PC-3 (cell line): ENCODE measurements at places on chromosomes 6 and 20. TPM values are rescaled to one million over a fixed set of nuclear protein-coding genes. Genes with fewer than 3 reads are reported as not detected.

DNA sequence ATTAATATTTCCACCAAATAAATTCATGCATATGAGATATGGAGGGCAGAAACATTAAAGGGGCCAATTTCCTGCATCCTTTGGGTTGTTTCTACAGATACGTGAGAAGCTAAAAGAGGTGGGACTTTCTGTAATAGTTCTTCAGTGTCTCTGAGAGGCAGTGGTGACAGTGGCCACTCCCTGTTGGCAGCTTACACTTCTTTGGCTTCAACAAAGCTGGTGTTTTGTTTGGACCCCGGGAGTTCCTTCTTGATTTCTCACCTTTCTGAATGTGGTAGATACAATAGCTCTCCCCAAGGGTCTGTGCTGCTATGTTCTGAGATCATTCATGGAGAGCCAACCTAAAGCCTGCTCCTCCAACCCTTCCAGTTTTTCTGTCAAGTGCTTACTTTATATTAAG lies 7.8 kb downstream of the PLCB1 start:
- DNase-seq: no peak

DNA sequence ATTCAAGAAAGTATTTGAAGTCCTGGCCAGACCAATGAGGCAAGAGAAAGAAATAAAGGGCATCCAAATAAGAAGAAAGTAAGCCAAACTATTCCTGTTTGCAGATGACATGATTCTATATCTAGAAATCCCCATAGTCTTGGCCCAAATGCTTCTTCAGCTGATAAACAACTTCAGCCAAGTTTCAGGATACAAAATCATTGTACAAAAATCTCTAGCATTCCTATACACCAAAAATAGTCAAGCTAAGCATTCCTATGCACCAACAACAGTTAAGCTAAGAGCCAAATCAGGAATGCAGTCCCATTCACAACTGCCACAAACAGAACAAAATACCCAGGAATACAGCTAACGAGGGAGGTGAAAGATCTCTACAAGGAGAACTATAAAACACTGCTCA lies 60.1 kb upstream of the PHIP start:
- DNase-seq: no peak

GRCh38 chr6:16559071-16559470 lies 202.2 kb downstream of the ATXN1 start:
- no peak for DNase-seq

The CD83 gene
- total RNA-seq: 13.0 and 15.2 TPM in 2 replicates

GRCh38 chr20:62629864-62630470 lies 12.3 kb upstream of the SLCO4A1 start:
- no peak for DNase-seq

The GGTLC1 gene
- not detected in 2 replicates for total RNA-seq

GRCh38 chr6:17297271-17298080 lies 16.3 kb downstream of the RBM24 start:
- DNase-seq: no peak

GRCh38 chr20:4036351-4036750 lies 21.0 kb upstream of the RNF24 start:
- no peak for DNase-seq

DNA sequence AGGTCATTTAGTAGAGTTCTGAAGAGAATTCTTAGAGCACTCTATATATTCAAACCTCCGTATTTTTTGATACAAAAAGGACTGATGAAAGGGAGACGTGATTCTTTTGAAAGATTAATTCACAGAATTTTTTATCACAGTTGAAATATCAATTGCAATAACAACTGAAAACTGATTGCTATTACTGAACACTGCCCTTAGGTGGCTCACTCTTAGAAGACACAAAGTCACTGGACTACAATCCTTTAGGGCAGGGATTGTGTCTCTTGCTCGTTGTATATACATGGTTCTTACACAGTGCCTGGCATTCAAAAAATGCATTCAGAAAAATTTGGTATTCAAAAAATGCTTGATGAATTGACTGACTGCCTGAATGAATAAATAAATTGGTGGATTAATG lies 17.1 kb upstream of the CALHM6 start:
- peak; percentile 39 for DNase-seq

The DEF6 gene
- total RNA-seq: 37.3 and 42.8 TPM in 2 replicates

DNA sequence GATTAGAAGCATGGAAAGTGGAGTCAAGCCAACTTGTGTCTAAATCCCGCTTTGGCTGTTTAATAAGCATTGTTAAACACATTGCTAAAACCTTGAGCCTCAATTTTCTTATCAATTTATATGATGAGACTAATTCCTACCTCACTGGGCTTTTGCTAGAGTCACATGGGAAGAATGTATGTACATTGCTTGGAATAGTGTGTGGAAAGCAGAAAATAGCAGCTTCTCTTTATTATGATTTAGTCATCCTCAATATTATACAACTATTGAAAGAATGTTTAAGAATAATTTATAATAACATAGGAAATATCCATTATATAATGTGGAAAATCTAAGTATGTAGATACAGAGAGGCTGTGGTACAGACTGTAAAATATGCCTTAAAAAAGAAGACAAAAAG lies 313.0 kb upstream of the CDYL start:
- no peak for DNase-seq

The ARHGAP40 gene
- not detected in 2 replicates for total RNA-seq

The XKR7 gene
- not detected in 2 replicates for total RNA-seq

DNA sequence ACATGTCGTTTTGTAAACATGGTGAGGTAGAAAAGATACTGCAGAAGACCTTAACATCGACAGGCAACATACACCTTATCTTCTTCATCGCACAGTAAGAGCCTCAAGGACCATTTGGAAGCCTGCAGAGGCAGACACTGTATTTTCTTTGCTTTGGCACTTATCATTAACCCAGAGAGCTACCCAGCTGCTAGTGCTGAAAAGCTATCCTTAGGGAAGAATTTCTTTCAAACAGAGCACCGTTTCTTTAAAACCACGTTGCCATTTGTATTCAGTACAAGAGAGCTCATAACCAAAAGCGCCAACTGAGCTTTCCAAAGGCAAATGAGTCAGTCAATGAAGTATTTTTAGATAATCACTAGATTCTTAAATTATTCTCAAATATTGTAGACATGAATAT lies 306.6 kb downstream of the EPM2A start:
- DNase-seq: no peak

GRCh38 chr6:128600397-128600951 lies 80.1 kb upstream of the PTPRK start:
- peak; percentile 80 for DNase-seq

DNA sequence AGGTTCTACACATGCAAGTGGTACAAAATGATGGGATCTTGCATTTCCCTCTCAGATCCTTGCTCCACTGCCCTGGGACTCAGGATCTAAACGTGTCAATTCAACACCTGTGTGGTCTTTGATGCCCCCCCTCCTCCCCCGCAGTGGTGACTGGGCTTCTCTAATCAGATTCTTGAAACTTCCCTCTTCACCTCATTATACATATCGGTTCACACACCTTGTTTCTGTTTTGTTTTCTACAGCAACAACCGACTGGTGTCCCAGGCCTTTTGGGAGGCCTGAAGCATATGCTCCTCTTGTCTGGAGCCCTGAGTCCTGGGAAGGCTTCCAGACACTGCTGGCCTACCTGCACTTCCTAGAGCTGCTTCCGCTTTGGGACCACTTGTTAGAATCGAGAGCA lies 20.0 kb downstream of the SAMD3 start:
- no peak for DNase-seq

DNA sequence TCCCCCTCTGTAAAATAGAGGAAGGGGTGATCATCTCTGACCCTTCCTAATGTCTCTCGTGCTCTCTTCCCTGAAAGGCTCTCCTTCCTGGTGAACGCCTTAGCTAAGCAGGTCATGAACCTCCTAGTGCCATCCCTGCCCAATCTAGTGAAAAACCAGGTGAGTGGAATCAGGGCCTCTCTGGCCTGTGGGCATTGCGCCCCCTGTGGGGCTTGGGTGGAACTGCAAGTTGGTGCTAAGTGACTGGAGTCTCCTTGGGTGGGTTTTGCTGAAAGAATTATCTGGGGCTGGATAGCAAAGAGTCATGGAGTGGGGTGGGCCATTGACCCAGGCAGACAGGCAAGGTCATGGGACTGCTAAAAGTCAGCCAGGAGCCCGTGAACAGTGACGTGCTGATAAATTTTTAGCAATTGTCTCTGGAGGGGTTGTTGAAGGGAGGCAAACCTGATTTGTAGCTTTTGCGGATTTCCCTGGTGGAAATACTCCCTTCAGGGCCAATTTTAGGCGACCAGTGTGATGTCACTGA lies 8.9 kb downstream of the BPIFB1 start:
- peak; percentile 61 for DNase-seq

- no peak for DNase-seq
These were observed 6.0 kb upstream of the PRL start for GRCh38 chr6:22302838-22303237.

The BANF2 gene
- not detected in 2 replicates for total RNA-seq

The PKIB gene
- total RNA-seq: 22.4 and 28.0 TPM in 2 replicates

DNA sequence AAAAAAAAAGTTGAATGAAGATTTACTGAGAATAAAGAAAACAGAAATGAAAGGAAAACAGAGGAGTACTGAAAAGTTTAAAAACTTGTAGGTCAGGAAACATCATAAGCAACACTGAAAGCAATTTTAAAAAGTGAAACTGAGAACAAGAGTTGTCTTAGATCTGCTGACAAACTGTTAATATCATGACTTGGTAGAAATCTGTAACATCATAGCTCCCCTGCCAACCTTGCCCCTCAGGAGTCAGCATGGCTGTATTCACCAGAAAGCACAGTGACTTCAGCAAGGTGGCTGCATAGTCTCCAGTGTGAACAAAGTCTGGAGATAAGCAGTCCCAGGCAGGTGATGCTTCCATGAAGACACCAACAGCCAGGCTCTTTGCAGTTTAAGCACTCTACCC lies 5.3 kb downstream of the NAA20 start:
- DNase-seq: no peak
